ENCODE measurements at places on chromosomes 1 and 21. TPM values are rescaled to one million over a fixed set of nuclear protein-coding genes. Genes with fewer than 3 reads are reported as not detected.
A peak's percentile ranks its signal among the peaks of the same experiment; 100 is the strongest.

NOTCH2 gene
- total RNA-seq = 98.0 TPM

- peaks cover 48% of the 10 kb centered on the region for H3K36me3 ChIP-seq
- no peak overlapping the region for H3K27ac ChIP-seq
- H3K4me3 ChIP-seq = no peak overlapping the region
- DNase-seq = no peak
- H3K27me3 ChIP-seq = no peaks in the 10 kb centered on the region
Measured at GRCh38 chr1:6083385-6083784, 37.7 kb downstream of the KCNAB2 start.

GRCh38 chr1:113701429-113701828, 57.9 kb downstream of the PHTF1 start:
- H3K36me3 ChIP-seq = peaks cover 26% of the 10 kb centered on the region
- no peak overlapping the region for H3K4me3 ChIP-seq
- no peak overlapping the region for H3K27ac ChIP-seq
- no peak for DNase-seq

RPL11 gene
- 1,194 TPM for total RNA-seq

- no peak overlapping the region for H3K4me3 ChIP-seq
- H3K4me1 ChIP-seq = no peaks in the 10 kb centered on the region
- no peaks in the 10 kb centered on the region for H3K27me3 ChIP-seq
- DNase-seq = no peak
- no peak overlapping the region for H3K27ac ChIP-seq
- peaks cover 49% of the 10 kb centered on the region for H3K36me3 ChIP-seq
Measured at GRCh38 chr1:224292419-224292818, 37.6 kb downstream of the NVL start.

GRCh38 chr1:175576865-175577264, 166.5 kb downstream of the TNR start:
- H3K4me1 ChIP-seq = peaks cover 5% of the 10 kb centered on the region
- no peaks in the 10 kb centered on the region for H3K27me3 ChIP-seq
- no peak overlapping the region for H3K4me3 ChIP-seq
- H3K36me3 ChIP-seq = no peaks in the 10 kb centered on the region

- H3K27ac ChIP-seq = no peak overlapping the region
- peak overlapping the region; percentile 29 for H3K4me3 ChIP-seq
- peaks cover 22% of the 10 kb centered on the region for H3K36me3 ChIP-seq
- no peak for DNase-seq
- no peaks in the 10 kb centered on the region for H3K27me3 ChIP-seq
Measured at GRCh38 chr1:100893718-100894117, 924 bp downstream of the EXTL2 start.

DNA sequence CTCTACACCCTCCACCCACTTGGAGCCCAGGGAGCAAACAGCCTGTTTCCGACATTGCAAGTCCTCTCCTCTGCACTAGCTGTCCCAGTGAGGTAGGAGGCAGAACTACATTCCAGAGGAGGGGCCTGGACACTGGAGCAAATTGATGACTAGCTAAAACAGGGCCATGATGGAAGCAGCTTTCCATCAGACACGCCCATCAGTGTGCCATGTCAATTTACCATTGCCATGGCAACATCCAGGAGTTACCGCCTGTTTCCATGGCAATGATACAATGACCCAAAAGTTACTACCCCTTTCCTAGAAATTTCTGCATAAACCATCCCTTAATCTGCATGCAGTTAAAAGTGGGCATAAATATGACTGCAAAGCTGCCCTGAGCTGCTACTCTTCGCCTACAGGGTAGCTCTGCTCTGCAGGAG, 647.1 kb downstream of the PTPRU start:
- no peaks in the 10 kb centered on the region for H3K4me1 ChIP-seq
- no peak for DNase-seq
- H3K4me3 ChIP-seq = no peak overlapping the region
- H3K36me3 ChIP-seq = no peaks in the 10 kb centered on the region

GRCh38 chr1:240190881-240191401, 99.3 kb downstream of the FMN2 start:
- H3K27me3 ChIP-seq = peaks cover 1% of the 10 kb centered on the region
- no peak overlapping the region for H3K4me3 ChIP-seq
- H3K4me1 ChIP-seq = no peaks in the 10 kb centered on the region
- H3K36me3 ChIP-seq = no peaks in the 10 kb centered on the region
- no peak for DNase-seq

DNA sequence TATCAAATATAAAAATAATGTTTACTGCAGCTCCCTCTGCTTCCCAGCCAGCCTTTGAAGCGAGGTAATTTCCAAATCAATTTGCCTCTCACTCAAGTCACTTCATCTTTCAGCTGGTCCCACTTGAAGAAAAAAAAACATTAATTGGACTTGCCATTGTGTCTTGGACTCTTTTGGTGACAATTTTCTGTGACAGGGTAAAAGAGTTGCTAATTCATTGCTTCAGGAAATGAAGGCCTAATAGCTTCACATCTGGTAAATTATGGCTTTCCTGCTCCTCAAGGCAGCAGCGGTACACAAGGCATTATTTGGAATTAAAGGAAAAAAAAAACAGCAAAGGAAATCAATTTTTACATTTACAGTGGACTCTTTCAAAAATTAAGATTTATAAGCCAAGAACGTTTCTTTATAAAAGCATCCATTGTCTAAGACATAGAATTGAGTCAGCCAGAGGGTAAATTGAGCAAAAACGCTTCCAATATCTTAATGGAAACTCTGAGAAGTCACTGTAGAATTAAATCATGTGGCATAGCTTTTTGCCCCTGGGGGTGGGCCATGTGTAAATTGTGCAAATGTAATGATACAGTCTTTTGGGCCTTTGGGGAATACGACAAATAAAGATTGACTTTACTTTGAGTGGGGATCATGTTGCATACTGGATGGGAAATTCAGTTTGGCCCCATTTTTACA, 102.5 kb downstream of the LYPLAL1 start:
- no peak for DNase-seq
- H3K36me3 ChIP-seq = no peaks in the 10 kb centered on the region
- H3K4me3 ChIP-seq = no peak overlapping the region
- no peaks in the 10 kb centered on the region for H3K4me1 ChIP-seq
- no peaks in the 10 kb centered on the region for H3K27me3 ChIP-seq

- no peak for DNase-seq
- peaks cover 29% of the 10 kb centered on the region for H3K36me3 ChIP-seq
- H3K27ac ChIP-seq = no peak overlapping the region
- H3K4me3 ChIP-seq = no peak overlapping the region
- peaks cover 11% of the 10 kb centered on the region for H3K4me1 ChIP-seq
Measured at GRCh38 chr21:44368711-44369446, 15.5 kb downstream of the TRPM2 start.

DNA sequence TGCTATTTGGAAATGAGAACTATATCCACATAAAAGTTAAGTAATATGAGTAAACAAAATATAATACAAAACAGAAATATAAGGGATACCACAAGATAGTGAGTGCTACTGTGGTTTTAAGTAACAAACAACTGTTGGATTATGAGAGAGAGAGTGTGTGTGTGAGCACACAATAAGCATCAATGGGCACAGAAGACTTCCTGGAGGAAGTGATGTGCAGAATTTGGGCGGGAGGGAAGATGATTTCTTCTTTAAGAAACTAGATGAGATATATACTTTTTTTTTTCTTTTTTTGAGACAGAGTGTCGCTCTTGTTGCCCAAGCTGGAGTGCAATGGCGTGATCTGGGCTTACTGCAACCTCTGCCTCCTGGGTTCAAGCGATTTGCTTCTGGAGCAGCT, 7.9 kb upstream of the IER5 start:
- peaks cover 38% of the 10 kb centered on the region for H3K27me3 ChIP-seq
- H3K27ac ChIP-seq = no peak overlapping the region
- no peak for DNase-seq
- no peak overlapping the region for H3K4me3 ChIP-seq
- H3K36me3 ChIP-seq = no peaks in the 10 kb centered on the region

DNA sequence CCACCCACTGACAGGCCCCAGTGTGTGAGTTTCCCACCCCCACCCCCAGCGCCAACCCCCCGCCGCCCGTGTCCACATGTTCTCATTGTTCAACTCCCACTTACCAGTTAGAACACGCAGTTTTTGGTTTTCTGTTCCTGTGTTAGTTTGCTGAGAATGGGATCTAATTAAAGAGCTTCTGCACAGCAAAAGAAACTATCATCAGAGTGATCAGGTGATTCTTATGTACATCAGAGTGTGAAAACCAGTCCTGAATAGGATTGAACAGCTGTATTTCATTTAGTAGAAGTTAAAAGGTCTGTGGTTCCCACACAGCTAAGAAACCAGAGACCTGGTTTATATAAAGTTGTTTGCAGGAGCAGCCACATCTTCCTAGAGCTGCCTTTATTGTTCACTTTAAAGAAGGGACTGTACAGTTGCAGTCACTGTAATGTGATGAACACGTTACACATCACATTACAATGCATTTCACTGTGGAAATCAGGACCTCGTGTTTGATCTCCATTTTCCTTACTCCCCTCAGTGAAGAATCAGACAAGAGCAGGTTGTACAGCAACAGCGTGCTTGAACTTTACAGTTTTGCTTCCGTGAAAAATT, 1.2 kb downstream of the GBP6 start:
- H3K36me3 ChIP-seq = peaks cover 6% of the 10 kb centered on the region
- no peak overlapping the region for H3K27ac ChIP-seq
- peaks cover 9% of the 10 kb centered on the region for H3K27me3 ChIP-seq

DNA sequence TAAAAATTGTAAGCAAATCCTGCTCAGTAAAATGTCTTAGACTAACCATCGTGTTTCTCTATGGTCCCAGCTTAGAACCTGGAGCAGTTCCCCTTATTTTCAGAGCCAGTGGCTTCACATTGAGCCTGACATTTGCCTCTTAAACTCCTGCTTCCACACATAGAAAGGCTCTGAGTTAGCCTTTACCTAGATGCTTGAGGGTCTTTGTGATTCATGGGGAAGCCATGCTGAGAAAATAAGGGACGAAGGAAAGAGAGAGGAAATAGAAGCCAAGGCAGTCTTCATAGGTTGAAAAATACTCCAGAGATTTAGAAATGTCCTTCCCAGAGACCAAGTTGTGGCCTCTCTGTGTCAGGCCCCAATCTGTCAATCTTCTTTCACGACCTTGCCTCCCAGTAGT, 16.1 kb upstream of the RBBP5 start:
- DNase-seq = no peak
- H3K4me1 ChIP-seq = peaks cover 6% of the 10 kb centered on the region
- H3K27ac ChIP-seq = no peak overlapping the region
- H3K27me3 ChIP-seq = no peaks in the 10 kb centered on the region
- H3K4me3 ChIP-seq = no peak overlapping the region

DNA sequence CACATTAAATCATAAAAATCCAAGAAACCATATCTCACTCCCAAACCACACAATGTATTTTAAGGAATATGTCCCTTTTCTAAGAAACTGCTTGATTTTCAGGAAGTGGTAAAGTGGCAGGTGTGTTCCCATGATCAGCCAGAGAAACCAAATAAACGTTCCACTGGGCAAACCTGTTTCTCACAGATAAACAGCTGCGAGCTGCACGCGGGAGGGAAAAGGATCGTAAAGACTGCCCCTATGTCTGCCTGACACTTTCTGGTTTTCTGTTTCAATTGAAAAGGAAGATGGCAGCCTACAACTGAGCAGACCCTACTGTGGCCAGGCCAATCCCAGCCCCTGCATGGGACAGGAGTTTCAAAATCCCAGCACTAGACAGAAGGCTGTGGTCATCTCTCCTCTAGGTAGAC, 36.6 kb downstream of the HIVEP3 start:
- peaks cover 27% of the 10 kb centered on the region for H3K4me1 ChIP-seq
- no peaks in the 10 kb centered on the region for H3K27me3 ChIP-seq
- no peak overlapping the region for H3K27ac ChIP-seq
- no peak for DNase-seq

DNA sequence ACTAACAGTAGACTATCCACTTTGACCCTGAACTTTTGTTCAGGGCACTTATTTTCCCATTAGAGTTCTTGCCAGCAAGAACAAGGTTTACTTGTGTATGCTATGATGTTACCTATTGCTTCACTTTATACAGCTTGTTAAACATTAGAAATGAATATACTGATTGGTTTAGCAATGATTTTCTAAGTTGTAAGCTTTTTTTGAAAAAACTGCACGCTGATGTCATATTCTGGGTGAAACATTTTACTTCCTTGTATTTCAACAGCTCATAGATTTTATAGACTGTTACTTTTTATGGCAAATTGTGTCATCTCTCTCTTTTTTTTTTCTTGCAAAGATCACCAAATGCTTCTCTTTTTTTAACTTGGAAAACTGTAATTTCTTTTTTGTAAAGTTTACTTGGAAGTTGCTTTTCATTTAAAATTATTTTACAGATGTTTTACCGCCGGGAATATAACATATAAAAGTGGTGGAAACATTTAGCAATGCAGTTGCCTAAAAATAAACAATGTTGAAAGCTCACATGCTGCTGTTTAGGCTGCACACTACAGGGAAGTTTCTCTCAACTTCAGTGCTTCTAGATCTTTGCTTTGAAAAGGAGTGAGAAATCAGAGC, 215.3 kb upstream of the NFIA start:
- DNase-seq = no peak
- no peaks in the 10 kb centered on the region for H3K36me3 ChIP-seq
- no peak overlapping the region for H3K4me3 ChIP-seq
- H3K27me3 ChIP-seq = peaks cover 8% of the 10 kb centered on the region
- H3K27ac ChIP-seq = no peak overlapping the region
- H3K4me1 ChIP-seq = no peaks in the 10 kb centered on the region

- peaks cover 35% of the 10 kb centered on the region for H3K4me1 ChIP-seq
- peaks cover 30% of the 10 kb centered on the region for H3K36me3 ChIP-seq
- H3K4me3 ChIP-seq = no peak overlapping the region
- H3K27ac ChIP-seq = no peak overlapping the region
Measured at GRCh38 chr1:101086783-101087182, 61.2 kb upstream of the DPH5 start.

PDC gene
- total RNA-seq = not detected

PRR9 gene
- not detected for total RNA-seq

- no peak overlapping the region for H3K4me3 ChIP-seq
- H3K36me3 ChIP-seq = no peaks in the 10 kb centered on the region
- H3K4me1 ChIP-seq = no peaks in the 10 kb centered on the region
- H3K27me3 ChIP-seq = peaks cover 16% of the 10 kb centered on the region
- DNase-seq = no peak
- H3K27ac ChIP-seq = no peak overlapping the region
Measured at GRCh38 chr1:202247104-202247503, 53.5 kb downstream of the LGR6 start.

FLG gene
- not detected for total RNA-seq

ADORA1 gene
- not detected for total RNA-seq

DNA sequence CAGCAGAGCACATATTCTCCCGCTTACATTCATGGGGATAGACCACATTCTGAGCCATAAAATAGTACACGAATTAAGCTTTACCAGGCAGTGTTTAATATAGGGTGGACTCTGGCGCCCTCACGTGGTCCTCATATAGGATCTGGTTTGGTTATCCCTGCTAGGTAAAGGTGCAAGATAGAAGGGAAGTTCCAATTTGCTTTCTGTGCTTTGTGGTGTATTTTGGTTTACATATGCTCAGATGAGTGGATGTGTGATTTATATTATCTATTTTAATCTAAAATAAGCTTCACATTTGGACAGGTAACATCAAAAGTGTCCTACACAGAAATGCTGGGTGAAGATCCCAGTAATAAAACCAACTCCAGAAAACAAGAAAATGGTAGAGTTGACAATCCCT, 3.6 kb downstream of the CR1 start:
- peak; percentile 87 for DNase-seq
- H3K27me3 ChIP-seq = peaks cover 52% of the 10 kb centered on the region
- no peak overlapping the region for H3K4me3 ChIP-seq

DIO1 gene
- not detected for total RNA-seq
